ENCODE measurements at places on chromosomes 3 and 15.

GRCh38 chr3:83807511-83807910, 1151.3 kb upstream of the CADM2 start:
- DNase-seq, result no peak

DNA sequence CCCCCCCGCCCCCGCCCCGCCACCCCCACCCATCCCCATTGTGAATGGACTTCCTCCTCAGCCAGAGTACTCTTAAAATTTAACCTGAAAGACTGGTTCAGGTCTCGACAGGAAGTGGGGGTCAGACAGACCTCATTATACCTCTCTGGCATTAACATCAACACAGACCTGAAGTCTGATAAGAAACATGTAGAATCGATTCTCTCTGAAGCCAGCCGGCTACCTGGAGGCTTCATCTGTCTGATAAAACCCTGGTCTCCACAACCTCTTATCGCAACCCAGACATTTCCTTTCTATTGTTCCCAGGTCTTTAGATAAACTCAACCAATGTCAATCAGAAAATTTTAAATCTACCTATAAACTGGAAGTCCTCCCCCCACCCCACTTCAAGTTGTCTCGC, 42.6 kb downstream of the SLCO2A1 start:
- no peak for DNase-seq

DNA sequence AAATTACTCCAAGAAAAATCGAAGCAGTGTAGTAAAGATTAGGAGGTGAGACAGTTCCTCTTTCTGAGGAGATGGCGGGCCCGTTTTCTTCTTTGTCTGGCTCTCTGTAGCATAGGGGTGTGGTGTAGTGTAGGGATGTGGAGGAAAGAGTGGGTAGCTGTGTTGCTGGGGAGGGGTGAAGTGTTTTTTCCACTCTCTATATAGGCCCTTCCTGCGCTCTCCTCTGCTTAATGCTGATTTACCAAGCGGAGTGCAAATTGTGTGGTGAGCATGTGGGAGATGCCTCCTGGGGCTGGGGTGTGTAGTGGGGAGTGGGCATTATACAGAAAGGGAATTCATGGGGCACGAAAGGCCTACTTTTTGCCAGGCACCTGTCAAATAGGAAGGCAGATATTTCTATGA, 94.9 kb downstream of the ST6GAL1 start:
- DNase-seq, result no peak

DNA sequence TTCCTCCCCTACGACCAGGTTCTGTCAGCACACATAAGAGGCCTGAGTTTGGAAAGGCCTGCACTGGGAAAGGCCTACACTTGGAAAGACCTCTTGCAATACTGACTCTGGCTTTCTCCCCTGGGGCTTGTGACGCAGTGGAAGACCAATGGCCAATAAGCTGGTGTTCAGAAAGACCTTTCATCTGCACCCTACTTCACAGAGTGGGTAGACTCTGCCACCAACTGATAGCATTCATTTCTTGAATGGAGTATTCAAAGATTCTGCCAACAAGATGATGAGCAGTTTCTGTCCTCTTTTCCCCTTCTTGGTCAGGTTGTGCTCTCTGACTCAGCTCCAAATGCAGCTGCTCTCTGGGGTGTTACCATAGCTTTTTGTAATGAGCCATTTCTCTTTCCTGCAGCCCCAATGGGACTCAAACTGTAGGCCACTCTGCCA, 48.8 kb downstream of the TIPARP start:
- DNase-seq, result no peak

- DNase-seq, result no peak
These were observed 742.0 kb upstream of the CCDC54 start for GRCh38 chr3:106635271-106635670.

DNA sequence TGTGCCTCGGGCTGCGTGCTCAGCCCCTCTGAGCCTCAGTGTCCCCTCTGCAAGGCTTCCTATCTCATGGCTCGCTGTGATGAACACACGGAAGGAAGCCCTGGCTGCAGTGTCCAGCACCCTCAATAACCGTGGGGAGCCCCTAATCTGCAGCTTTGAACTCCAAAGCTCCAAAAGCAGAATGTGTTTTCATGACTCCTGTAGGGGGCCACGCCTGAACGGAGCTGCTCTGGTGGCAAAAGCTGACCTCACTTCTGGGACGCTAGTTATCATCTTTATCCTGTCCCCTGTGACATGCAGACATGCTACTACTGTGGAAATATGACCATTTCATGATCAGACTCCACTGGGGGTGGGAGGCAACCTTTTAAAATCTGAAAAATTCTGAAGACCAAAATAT, 98.8 kb downstream of the SEC22A start:
- DNase-seq, result no peak

- DNase-seq, result no peak
These were observed 67.6 kb downstream of the CRYGS start for GRCh38 chr3:186476541-186476940.

DNA sequence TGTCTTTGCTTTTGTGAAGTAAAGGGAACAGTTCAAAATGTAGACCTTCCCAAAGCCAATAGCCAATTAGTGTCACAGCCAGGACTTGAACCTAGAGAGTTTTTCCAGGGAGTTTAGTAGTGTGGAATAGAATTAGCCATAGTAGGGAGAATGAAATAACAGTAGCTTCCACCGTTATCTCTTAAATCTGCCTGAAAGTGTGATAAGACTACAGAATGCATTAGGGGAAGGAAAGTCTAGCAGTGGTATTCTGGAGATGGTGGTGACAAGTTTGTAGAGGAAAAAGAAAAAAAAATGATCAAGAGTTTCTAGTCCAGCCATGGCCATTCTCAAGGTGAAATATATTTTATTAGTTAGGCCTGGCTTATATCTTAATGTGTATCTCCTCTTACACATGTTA, 13.8 kb downstream of the ATP11B start:
- no peak for DNase-seq

GRCh38 chr3:150757364-150757763, 5.6 kb downstream of the SIAH2 start:
- DNase-seq, result no peak

DNA sequence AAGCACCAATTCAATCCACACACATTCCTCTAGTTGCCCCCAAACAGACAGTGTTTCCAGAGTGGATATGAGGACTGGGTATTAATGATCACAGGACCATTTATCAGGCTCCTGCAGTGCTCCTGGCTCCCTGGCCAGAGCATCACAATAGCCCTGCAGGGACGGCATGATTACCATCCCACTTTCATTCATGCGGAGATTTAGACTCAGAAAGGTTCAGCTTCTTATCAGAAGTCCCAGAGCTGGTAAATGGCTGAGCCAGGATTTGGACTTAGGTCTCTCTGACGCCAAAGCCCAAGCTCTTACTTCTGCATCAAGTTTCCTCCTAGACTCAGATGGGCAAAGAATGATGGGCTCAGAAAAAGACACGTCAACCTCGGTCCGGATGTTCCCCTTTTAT, 2.9 kb upstream of the EPHB3 start:
- DNase-seq, result no peak

- DNase-seq, result no peak
These were observed 584.0 kb upstream of the LMCD1 start for GRCh38 chr3:7917443-7918151.

- no peak for DNase-seq
These were observed 9.1 kb upstream of the FOXB1 start for GRCh38 chr15:59994888-59995557.

DNA sequence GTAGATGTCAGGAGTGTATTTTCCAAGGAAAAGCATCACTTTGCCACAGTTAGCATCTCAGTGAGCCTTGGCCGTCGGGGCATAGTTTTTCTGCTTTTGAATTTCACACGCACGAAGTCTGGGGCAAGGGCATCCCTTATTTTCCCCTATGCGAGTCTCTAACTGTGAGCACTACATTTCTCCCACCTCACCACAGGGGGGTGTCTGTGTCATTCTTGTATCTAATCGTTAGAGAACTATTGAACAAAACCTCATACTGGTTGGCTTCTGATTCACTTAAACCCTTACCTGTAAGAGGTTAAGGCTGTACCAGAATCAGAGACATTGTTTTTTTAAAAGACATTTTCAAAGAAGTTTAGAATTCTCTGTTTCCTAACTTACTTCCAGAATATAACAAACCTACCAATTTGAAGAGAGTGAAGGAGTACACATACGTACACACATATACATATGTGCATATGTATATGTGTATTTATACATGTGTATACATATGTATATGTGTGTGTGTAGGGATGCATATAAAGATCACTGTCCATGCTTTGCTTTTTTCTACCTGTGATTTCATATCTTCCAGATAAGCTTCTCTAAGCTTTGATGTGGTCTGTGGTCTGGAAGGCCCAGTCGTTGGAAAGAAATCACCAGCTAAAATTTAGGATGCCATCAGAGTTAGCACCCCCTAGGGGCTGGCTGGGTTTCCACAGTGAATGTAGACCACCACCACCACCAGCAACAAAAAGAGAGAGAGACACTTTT, 49.4 kb downstream of the MYZAP start:
- no peak for DNase-seq

DNA sequence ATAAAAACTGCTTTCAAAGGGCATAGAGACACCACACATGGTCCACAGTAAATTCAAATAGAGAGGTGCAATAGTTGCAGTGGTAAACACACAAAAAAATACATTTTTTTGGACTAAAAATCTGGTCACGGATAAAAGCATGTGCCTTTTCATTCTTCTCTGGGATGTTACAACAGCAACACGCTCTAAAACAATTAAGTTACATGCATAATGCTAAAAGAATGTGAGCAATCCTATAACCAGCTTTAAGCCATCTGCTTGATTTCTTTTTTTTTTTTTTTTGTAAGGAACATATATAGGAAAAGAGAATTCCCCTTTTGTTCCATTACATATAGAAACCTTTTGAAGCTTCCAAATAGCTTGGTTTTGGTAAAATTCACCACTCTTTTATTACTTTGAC, 20.0 kb downstream of the WNT5A start:
- DNase-seq, result no peak

DNA sequence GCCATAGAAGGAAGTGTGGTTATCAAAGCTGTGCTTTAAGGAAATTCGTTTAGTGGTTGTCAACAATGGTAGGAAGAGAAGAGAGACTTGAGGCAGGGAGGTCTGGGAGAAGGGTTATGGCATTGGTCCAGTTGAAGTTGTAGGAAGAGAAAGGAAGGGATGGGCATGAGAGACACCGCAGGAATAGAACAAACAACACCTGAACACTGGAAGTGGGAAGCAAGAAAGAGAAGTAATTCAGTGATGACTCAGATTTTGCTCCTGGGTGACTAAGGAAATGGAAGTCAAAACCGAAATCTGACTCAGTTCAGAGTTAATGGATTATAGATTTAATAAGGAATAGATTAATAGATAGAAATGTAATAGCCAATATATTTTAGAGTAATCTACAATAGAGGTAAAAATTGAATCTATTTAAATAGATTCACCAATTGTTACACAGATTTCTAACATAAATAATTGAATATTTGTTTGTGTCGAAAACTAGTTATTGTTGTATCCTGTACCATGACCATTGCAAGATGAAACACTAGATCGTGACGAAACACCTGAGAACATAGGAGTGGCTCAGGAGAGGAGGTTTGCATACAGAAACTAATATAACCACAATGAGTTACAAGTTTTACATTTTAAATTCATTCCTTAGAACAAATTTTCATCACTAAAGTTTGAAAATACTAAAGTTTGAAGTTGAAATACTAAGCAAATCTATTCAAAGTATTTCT, 36.0 kb downstream of the THBS1 start:
- no peak for DNase-seq

- DNase-seq, result no peak
These were observed 471.8 kb upstream of the PROK2 start for GRCh38 chr3:72256716-72257115.

- DNase-seq, result no peak
These were observed 145.7 kb upstream of the MEIS2 start for GRCh38 chr15:37246065-37246464.

DNA sequence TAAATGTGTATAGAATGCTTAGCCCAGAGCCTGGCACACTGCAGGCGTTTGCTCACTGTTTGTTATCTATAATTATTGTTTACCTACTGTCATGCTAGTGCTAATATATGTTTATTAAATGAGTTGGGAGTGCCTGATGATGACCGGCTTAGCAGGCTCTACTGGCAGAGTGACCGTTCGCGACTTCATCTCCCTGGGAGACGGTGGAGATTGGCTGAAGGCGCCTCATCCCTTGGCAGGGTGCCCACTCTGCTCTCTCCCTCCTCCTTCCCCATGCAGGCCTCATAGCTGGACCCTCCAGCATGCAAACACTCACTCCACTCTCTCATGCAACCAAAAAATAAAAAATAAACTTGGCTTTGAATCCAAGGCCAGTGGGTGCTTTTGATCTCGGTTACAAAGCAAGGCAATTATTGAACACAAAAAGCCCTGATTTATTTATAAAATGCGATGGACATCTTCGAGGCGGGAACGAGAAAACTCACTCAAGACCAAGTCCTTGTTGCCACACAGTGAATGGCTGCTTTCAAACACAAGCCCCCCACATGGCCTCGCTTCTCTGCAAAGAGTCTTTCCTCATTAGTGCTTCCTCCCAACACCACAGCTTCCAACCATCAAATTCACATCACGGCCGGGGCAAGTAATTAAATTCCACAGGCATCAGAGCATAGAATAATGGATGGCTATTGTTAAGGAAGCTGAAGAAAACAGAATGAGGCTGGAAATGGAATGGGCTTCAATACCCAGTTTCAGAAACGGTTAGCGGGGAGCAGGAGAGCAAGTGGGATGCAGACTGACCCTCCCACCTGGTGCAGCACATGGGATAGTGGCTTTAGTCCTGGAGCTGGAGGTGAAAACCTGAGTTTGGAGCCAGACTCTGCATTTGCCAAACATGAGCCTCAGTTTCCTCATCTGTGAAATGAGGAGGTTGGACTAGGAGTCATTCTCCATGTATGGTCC, 135.7 kb upstream of the RAD18 start:
- no peak for DNase-seq

GRCh38 chr3:135017003-135017893, 222.2 kb downstream of the EPHB1 start:
- DNase-seq, result no peak

DNA sequence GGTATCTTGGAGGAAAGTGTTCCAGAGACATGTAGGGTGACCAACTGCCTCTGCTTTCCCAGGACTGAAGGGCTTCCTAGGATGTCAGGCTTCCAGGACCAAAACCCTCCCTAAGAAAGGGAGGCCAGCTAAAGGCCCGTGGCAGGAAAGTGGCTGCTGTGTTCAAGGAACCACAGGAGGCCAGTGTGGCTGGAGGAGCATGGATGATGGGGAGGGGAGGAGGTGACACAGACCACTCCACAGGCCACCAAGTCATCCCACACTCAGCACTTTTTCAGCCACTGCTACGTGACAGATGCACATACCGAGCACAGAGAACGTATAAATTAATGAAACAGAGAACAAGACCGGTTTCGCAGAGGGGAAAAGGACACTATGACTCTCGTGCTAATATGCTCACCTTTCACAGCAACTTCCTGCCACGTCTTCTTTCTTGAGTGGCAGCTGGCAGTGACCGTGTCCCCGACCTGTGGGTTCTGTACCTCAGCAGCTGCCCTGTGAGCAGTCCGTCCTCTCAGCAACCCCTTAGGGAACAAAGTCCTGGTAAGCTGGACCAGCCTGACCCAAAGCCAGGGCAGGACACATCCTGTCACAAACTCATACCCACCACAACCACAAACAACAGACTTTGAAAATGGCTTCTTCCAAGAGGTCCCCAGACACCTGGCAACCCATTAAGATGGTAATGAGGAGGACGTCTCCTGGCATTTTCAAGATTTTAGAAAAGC, 244.7 kb downstream of the VPS13C start:
- DNase-seq, result no peak

All from heart left ventricle (tissue), 16 donors.